Fibroblast of skin of scalp (primary cell): ENCODE measurements at places on chromosomes 2 and 18.

DNA sequence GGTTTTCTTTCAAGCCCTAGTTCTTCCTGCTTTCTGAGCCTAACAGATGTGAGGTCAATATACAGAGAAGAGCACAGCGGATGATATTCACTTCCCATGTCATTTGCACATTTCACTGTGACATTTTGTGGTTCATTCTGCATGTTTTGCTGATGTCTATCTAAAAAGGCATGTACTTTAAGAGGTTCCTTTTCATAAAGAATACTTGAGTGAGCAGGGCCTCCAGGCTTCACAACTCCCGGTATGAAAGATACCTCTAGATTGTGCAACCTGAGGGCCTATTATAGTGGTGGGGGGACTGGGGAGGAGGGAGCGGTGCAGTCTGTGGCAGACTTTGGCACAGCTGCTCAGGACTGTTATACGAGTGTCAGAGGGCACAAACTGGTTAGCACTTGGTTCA is 54.6 kb downstream of the CPO start:
- no peak for DNase-seq

GRCh38 chr2:55949211-55949610 is 25.6 kb upstream of the EFEMP1 start:
- DNase-seq: no peak

DNA sequence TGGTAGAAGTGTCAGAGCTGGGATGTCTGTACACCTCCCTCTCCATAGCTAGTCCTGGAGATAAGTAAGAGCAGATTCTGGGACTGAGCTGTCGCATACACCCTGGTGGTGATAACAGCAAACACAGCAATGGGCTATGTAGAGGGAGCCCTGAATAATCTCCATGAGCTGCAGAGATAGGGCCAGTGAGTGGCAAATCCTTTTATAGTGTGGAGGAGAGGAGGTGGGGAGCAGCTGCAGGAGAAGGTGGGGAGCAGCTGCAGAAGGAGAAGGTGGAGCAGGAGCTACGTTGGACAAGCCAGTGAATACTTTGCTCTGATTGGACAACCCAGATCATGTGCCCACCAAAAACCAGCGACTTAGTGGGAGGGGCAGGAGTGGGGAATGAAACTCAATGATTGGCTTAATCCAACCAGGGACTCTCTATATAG is 85.5 kb downstream of the TMEM247 start:
- DNase-seq: no peak

GRCh38 chr2:146004462-146004861 is 1484.5 kb upstream of the ZEB2 start:
- peak; percentile 86 for DNase-seq

DNA sequence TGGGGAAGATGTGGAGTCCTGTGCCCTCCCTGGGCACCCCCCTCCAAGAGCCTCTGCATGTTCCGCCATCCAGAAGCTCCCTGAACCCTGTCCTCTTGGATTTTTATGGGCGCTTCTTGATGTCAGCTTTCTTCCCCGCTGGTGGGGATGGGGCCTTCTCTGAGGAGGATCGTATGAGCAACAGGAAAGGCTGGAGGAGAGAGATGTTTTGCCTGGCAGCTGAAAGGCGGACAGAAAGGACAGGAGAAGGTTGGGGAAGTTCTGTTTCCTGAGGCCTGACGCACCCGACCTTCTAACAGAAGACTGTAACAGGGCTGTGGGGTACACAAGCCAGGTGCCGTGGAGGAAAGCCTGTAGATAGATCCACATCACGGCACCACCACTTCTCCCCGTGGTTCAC is 238.8 kb downstream of the LDLRAD4 start:
- no peak for DNase-seq

DNA sequence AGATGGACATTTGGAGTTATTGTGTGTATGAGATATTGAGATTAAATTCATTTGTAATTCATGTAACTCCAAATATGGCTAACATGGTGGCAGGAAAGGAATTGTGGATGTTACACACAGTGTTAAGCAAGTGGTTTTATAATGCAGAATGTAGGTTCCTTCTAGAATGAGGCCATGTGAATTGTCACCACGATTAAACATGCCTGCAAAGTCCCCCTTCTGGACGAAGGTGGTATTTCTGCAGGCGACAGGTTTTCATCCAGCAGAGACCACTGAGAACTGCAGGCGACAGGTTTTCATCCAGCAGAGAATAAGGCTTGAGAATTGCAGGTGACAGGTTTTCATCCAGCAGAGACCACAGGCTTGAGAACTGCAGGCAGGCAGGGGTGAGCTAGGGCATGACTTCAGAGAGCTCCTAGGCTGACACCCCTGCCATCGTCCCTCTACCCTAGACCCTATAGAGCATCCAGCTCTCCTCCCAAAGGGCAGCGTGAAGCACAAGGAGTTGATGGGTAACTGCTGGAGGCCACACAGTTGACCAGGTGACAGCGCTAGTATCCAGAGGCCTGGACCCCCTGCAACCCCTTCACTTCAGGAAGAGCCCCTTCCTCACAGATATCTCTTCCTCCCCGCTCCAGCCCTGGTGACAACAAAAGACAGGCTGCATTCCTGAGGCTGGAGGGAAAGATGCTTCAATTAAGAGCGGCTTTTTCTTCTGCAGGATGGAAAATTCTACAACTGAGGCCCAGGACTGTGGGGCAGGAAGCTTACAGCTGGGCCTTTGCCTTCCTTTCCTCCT is 175.8 kb downstream of the LOXHD1 start:
- DNase-seq: peak; percentile 50

DNA sequence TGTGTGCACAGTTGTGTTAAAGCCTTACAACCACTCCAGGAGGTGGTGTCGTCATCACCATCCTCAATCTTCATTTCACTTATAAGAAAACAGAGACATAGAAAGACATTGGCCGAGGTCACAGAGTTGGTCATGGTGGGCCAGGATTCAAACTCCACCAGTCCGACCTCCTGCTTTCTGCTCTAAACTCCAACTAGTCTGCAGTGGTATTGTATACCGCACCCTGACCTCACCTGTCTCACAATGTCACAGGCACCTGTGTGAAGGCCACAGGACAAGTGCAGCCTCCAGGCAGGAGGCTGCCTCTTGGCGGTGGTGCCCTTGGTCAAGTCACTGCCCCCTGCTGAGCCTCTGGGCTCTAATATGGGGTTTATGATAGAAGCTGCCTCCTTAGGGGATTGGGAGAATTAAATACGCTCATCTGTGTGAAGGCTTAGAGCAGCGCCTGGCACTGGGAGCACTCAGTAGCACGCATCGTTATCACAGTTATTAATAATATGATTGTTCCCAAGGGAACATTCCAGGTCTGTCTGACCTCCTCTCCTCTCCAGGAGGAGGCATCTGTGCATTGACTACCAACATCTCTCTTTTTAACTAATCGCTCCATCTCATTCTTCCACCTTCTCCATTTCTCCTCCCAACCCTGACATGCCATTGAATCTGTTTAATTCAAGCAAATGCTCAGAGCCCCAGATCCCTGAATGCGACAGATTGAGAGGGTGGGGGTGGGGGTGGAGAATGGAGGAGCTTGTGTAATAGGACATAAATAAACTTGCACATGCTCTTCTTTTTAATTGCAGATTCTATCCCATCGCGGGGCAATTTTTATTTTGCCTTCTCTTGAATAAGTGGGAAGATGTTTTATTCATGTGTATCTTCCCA is 112.7 kb downstream of the MCFD2 start:
- DNase-seq: no peak

GRCh38 chr2:119516121-119516520 is 8.2 kb downstream of the SCTR start:
- no peak for DNase-seq

- DNase-seq: no peak
Observed at GRCh38 chr2:229066121-229066715, 204.9 kb downstream of the PID1 start.

DNA sequence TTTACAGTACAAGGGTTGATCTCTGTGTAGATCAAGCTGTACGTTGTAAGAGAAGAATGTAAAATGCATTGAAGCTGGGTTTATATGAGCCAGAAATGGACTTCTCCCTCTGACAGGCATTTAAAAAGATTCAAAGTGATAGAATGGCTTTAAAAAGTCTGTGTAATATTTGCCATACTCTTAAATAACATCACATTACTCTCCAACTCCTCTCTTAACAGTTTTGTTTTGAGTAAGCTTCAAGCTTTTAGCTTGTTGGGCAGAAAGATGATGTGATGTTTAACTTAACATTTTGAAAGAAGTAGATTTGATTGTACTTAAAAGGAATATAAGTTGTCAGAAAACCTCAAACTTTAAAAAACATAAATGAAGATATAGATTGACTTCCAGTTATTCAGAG is 72.2 kb downstream of the COX7A2L start:
- no peak for DNase-seq

GRCh38 chr18:55073834-55074233 is 114.6 kb upstream of the CCDC68 start:
- no peak for DNase-seq

GRCh38 chr2:55810622-55811020 is 113.0 kb downstream of the EFEMP1 start:
- DNase-seq: no peak

GRCh38 chr2:111007757-111008688 is 112.7 kb upstream of the BCL2L11 start:
- no peak for DNase-seq
